B cell (primary cell): ENCODE measurements at places on chromosomes 2 and 18.

DNA sequence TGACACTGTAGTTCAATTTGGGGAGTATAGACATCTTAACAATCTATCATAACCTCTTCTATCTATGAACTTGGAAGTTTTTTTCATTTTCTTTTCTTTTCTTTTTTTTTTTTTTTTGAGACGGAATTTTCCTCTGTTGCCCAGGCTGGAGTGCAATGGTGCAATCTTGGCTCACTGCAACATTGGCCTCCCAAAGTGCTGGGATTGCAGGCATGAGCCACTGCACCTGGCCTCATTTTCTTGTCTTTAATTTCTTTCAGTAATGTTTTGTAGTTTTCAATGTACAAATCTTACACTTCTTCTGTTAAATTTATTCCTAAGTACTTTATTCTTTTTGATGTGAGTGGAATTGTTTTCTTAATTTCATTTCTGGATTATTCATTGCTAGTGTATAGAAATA, 14.6 kb downstream of the ASAP2 start:
- H3K27me3 ChIP-seq = no peaks in the 10 kb centered on the region
- H3K4me3 ChIP-seq = no peak overlapping the region
- no peak overlapping the region for H3K27ac ChIP-seq
- no peaks in the 10 kb centered on the region for H3K4me1 ChIP-seq
- DNase-seq = no peak

GRCh38 chr2:237101118-237101979, 15.7 kb downstream of the COPS8 start:
- peaks cover 8% of the 10 kb centered on the region for H3K36me3 ChIP-seq
- H3K27me3 ChIP-seq = no peaks in the 10 kb centered on the region
- no peak for DNase-seq
- no peak overlapping the region for H3K27ac ChIP-seq
- no peak overlapping the region for H3K4me3 ChIP-seq

DNA sequence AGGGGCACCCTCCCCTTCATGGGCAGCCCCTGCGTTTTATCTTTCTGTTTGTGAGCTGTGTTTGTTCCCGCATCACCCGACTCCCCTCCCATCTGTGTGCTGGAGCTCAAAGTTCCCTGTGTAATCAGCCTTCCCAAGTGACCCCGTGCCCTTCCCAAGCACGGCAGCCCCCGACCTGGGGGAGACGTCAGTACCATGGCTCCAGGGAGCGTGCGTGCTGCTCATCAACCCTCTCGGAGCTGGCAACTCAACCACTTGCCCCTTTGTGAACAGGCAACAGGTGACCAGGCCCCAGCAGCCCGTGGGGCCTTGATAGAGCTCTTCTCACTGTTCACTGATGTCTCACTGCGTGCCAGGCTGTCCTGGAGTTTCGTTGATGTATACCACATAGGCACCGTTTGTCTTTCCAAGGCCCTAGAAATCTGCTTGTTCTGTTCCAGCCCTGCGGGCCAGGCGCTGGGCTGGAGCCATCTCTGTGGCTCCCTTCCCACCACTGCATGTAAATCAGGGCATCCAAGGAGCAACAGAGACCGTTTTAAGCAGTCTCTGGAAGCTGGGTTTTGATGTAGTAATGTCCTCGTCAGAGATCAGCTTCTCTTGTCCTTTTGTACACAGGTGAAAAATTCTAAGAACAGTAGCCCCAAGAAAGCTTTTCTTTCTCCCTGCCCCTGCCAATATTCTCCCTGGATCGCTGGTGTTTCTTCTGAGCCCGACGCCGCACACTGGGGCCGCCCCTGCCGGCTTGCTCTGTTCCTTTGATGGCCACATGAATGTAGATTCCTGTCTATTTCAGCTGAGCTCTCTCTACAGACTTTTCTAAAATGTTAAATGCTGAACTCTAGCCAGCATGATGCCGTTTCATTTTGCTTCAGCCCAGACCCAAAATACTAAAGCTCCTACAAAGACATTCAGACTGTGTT, 107.0 kb upstream of the PTPRM start:
- no peaks in the 10 kb centered on the region for H3K27me3 ChIP-seq
- no peaks in the 10 kb centered on the region for H3K36me3 ChIP-seq
- H3K4me1 ChIP-seq = no peaks in the 10 kb centered on the region
- no peak overlapping the region for H3K4me3 ChIP-seq
- no peak overlapping the region for H3K27ac ChIP-seq

DNA sequence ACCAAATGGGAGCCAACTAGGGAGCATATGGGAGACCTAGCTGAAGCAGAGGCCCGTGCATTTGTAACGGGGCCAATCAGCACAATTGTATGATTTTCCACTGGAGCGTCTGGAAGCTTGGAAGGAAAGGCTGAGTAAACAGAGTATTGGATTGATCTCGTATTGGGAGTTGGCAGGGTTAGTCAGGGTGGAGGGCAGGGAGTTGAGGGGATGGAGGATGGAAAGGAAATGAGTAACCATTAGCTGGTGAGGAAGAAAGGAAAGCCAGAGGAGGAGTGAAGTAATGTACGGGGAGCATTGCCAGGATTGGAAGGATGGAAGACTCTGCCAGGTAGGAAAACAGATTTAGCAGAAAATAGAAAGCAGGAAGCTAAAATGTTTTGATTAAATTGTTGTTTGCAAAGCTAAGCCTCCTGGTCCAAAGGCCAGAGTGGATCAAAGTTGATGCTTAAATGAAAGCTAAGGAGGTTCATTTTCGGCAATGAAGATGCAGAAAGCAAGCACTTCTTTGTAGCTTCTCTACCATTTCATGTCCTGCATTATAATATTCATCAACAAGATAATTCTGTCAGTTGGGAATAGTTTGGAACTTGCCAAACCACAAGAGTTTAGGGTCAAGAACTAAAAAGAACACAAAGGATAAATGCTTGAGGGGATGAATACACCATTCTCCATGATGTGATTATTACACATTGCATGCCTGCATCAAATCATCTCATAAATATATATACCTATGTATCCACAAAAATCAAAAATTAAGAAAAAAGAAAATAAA, 75.6 kb upstream of the TTN start:
- H3K27me3 ChIP-seq = no peaks in the 10 kb centered on the region
- no peak overlapping the region for H3K4me3 ChIP-seq
- no peaks in the 10 kb centered on the region for H3K36me3 ChIP-seq
- H3K27ac ChIP-seq = no peak overlapping the region
- no peak for DNase-seq
- H3K4me1 ChIP-seq = no peaks in the 10 kb centered on the region

- H3K27me3 ChIP-seq = peaks cover 5% of the 10 kb centered on the region
- H3K4me3 ChIP-seq = no peak overlapping the region
- H3K27ac ChIP-seq = no peak overlapping the region
Observed at GRCh38 chr2:183112577-183112976, 11.7 kb upstream of the NUP35 start.

DNA sequence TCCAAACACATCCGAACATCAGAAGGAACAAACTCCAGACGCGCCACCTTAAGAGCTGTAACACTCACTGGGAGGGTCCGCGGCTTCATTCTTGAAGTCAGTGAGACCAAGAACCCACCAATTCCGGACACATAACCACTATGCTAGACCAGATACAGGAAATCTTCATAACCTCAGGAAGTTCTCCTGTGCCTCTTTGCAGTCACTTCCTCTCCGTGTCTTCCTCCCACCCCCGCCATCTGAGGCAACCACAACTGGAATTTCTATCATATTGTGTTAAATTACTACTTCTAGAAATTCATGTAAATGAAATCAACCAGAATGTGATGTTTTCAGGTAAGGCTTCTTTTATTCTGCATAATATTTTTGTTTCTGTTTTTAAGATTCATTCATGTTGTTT, 631.0 kb upstream of the NXPH2 start:
- H3K4me3 ChIP-seq = no peak overlapping the region
- no peaks in the 10 kb centered on the region for H3K36me3 ChIP-seq
- H3K27me3 ChIP-seq = no peaks in the 10 kb centered on the region
- no peaks in the 10 kb centered on the region for H3K4me1 ChIP-seq
- no peak overlapping the region for H3K27ac ChIP-seq

- H3K4me1 ChIP-seq = no peaks in the 10 kb centered on the region
- no peaks in the 10 kb centered on the region for H3K36me3 ChIP-seq
- H3K27ac ChIP-seq = no peak overlapping the region
- no peaks in the 10 kb centered on the region for H3K27me3 ChIP-seq
Observed at GRCh38 chr18:33123862-33124518, 316.5 kb downstream of the CCDC178 start.

GRCh38 chr2:192969055-192969454, 774.3 kb upstream of the TMEFF2 start:
- H3K27me3 ChIP-seq = no peaks in the 10 kb centered on the region
- no peak for DNase-seq
- no peaks in the 10 kb centered on the region for H3K4me1 ChIP-seq
- no peak overlapping the region for H3K27ac ChIP-seq

GRCh38 chr2:236932831-236933361, 152.8 kb upstream of the COPS8 start:
- H3K4me1 ChIP-seq = peaks cover 5% of the 10 kb centered on the region
- peaks cover 9% of the 10 kb centered on the region for H3K27me3 ChIP-seq
- H3K4me3 ChIP-seq = no peak overlapping the region
- DNase-seq = no peak

DNA sequence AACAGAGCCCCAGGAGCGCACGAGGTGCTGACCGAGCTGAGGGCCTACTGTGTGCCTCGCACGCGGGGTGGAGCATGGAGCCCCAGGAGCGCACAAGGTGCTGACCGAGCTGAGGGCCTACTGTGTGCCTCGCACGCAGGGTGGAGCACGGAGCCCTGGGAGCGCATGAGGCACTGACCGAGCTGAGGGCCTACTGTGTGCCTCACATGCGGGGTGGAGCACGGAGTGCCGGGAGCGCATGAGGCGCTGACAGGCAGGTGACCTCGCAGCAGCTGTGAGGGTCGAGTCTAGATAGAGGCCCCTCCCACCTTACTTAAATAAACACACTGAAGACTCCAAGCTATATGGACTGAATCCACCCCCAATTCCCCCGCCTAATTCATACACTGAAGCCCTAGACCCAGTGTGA, 60.3 kb downstream of the EIPR1 start:
- H3K27ac ChIP-seq = no peak overlapping the region
- H3K4me3 ChIP-seq = no peak overlapping the region
- no peaks in the 10 kb centered on the region for H3K4me1 ChIP-seq
- no peaks in the 10 kb centered on the region for H3K27me3 ChIP-seq

GRCh38 chr2:172335736-172336135, 91.7 kb upstream of the ITGA6 start:
- H3K27me3 ChIP-seq = no peaks in the 10 kb centered on the region
- no peaks in the 10 kb centered on the region for H3K36me3 ChIP-seq
- no peak overlapping the region for H3K4me3 ChIP-seq

- no peaks in the 10 kb centered on the region for H3K27me3 ChIP-seq
- no peak overlapping the region for H3K4me3 ChIP-seq
- no peaks in the 10 kb centered on the region for H3K36me3 ChIP-seq
- no peak for DNase-seq
- H3K27ac ChIP-seq = no peak overlapping the region
Observed at GRCh38 chr18:36903215-36903928, 74.4 kb downstream of the KIAA1328 start.

DNA sequence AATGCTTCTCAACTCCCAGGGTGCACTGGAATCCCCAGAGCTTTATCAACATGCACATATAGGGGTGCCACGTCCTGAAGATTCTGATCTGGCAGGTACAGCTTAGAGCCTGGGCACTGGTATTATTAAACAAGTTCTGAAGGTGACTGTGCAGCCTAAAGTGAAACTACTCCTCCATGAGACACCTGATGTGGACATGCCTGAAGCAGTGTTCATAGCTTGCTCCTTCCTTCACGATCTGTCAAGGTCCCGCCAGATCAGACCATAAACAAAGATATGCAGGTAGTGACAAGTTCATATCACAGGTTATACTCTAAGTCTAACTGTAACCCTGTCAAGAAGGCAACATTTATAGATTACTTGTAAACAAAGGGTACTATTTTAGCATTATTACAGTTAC, 65.3 kb upstream of the DNER start:
- peaks cover 12% of the 10 kb centered on the region for H3K4me1 ChIP-seq
- H3K36me3 ChIP-seq = peaks cover 23% of the 10 kb centered on the region
- H3K4me3 ChIP-seq = no peak overlapping the region
- DNase-seq = no peak
- H3K27ac ChIP-seq = no peak overlapping the region

DNA sequence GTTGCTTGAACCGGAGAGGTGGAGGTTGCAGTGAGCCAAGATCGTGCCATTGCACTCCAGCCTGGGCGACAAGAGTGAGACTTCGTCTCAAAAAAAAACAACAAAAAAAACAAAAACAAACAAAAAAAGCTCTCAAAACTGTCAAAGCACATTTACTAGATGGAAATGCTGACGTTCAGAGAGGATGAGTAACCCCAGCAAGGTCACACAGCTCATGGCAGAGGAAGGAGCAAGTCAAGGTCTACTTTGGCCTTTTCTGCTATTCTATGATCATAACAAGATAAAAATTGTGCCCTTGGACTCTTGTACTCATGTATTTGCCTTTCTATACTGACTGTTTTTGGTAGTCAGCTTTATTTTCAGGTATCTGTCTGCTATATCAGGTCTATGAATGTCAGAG, 109.5 kb downstream of the ARL6IP6 start:
- no peak overlapping the region for H3K27ac ChIP-seq
- H3K4me3 ChIP-seq = no peak overlapping the region
- no peaks in the 10 kb centered on the region for H3K27me3 ChIP-seq
- DNase-seq = no peak
- H3K4me1 ChIP-seq = no peaks in the 10 kb centered on the region

DNA sequence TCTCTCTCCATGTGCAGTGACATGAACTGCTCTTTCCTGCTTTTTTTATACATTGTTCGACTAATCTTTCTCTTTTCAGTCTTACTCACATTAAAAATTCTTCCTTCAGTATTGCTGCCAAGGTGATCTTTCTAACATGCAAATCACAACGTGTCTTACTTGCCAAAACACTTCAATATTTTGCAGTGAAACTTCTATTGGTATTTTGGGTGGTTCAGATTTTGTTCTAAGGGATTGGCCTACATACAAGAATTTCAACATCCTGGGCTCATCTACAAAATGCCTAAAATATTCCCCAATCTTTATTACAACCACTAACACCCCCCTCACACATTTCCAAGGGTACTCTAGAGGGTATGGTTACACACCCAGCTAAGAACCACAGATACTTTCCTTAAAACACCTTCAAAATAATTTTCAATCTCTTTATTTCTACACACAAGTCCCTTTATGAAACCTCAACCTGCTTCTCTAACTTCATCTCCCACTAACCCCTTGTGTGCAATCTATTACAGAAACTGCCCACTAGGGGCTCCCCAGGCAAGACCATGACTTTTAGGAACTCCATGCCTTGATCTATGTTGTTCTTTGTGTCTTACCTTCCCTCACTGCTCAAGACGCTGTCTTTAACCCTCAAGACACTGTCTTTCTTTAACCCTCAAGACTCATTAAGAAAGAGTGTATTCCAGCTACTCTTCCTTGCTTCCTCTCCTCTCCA, 50.9 kb downstream of the COL3A1 start:
- H3K4me3 ChIP-seq = no peak overlapping the region
- H3K36me3 ChIP-seq = no peaks in the 10 kb centered on the region
- no peak for DNase-seq
- no peak overlapping the region for H3K27ac ChIP-seq
- no peaks in the 10 kb centered on the region for H3K27me3 ChIP-seq
